AG08395 (cell line): ENCODE measurements at places on chromosomes 5 and 9.

DNA sequence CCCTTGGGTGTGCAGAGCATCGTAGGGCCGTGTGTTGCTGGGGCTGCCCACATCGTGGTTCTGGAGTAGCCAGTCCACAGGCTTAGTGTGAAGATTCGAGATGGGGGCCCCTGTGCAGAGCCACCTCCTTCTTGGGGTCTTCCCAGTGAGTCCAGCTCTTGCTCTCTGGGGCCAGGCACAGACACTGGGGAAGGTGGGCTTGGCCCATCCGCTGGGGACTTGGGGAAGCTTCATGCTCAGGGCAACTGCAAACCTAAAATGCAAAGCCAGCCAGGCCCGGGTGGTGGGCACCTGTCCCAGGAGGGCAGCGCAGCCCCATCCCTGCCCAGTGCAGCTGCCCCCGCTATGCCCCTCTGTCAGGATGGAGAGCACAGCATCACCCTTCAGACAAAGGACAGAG, 46.4 kb upstream of the LRRC14B start:
- DNase-seq = no peak

- DNase-seq = no peak
These were observed 95.2 kb downstream of the MVB12B start for GRCh38 chr9:126421567-126422428.

DNA sequence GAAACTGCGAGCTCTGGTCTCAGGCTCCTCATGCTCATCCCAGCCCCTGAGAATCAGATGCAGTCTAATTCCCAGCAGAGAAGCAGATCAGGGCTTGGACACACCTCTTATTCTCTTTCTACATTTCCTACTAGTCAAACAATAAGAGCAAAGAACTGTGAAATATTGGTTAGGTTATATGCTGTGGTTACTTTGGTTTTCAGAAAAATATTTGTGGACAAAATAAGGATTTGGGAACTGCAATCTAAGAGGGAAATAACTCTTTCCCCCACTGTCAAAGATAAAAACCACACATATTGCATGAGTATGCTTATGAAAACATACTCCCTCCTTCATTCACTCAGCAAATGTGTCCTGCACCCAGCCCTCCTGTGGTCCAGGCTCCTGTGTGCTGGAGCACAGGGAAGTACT, 164.5 kb upstream of the S1PR3 start:
- peak; percentile 69 for DNase-seq

DNA sequence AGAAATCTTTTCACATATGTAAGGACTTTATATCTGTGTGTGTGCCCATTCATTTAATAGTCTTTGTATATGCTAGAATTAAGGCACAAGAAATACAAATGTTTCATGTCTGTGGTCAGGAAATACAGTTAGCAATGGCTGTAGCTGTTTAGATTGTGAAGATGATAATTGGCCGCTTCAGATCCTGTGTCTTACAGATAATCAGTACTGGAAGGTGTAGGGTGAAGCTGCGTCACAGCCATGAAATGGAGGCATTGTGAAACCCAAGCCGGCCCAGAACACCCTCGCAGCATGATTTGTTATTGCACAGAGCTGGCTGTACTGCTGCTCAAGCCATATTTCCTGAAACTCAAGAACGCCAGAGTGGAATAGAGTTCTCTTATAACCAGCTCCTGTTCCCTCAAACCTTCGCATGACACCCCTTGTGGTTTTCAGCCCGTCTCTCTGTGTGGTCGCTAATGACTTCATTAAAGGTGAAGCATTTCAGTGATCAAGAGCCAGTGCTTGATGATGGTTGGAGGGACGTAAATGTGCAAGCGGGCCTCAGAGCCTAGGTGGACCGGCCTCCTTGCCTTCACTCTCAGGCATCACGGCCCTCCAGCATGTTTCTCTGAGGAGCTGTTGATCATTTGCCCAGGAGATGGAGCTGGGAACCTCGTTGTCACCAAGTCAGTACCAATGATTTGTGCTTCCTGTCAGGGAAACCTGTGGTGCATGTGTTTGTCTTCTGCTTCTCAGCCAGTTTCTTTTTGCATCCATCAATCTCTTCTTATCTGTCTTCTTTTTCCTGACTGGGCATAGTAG, 80.1 kb downstream of the F2RL2 start:
- DNase-seq = no peak

DNA sequence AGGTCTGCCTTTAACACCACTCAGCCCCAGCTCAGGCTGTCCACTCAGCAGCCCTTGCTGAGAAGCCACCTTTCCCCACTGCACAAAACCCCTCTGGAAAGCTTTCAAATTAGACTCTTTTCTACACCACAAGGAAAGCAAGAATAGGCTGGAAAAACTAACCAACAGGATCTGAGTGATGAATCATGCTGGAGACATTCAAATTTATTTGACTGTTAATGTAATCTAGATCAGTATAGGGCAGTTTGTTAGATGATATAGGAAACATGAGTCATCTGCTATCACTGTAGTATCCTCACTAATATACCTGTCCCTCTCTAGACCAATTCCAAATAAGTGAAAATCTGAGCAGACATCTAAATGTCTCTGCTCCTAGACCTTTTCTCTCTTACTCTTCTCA, 127.8 kb upstream of the PAM start:
- DNase-seq = peak; percentile 35

DNA sequence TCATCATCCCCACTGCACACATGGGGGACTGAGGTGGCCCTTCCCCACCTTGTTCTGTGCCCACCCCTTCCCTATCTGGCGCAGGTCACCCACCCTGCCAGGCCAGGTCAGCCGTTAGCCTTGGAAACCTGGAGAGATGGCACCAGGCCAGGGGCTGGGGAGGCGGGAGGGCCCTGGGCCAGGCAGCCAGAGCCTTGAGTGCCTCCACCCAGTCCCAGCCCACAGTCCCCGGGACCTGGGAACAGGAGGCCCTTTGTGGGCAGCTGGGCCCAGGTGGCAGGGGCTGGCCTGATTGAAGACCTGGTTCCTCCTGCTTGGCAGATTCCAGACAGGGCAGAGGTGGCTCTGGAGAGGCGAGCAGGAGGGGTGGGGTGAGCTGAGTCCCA, 70.6 kb downstream of the LRSAM1 start:
- no peak for DNase-seq

DNA sequence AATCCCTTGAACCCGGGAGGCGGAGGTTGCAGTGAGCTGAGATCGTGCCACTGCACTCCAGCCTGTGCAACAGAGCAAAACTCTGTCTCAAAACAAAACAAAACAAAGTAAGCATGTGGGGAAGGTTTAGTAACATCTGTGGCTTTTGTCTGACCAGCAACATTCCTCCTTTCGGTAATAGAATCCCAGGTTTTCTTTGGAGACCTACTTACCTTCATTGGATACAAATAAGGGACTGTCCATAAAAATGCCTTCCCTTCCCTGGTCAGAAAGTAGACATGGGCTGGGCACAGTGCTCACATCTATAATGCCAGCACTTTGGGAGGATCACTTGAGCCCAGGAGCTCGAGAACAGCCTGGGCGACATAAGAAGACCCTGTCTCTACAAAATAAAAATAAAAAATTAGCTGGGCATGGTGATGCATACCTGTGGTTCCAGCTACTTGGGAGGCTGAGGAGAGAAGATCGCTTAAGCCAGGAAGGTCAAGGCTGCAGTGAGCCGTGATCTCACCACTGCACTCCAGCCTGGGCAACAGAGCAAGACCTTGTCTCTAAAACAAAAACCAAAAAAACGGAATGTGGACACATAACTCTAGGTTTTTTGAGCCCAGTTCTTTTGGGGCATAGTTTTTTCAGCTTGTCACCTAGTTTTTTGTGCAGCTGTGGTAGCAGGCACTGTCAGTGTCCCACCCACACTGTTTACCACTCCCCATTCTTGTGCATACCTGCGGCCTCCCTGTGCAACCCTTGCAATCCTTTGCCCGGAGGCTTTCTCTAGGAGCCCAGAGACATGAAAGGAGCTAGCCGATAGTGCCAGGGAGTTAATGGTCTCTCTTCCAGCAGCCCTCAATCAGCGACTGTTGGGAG, 9.0 kb upstream of the SPINK4 start:
- DNase-seq = no peak

- no peak for DNase-seq
These were observed 44.8 kb upstream of the EGFL7 start for GRCh38 chr9:136617746-136618579.

DNA sequence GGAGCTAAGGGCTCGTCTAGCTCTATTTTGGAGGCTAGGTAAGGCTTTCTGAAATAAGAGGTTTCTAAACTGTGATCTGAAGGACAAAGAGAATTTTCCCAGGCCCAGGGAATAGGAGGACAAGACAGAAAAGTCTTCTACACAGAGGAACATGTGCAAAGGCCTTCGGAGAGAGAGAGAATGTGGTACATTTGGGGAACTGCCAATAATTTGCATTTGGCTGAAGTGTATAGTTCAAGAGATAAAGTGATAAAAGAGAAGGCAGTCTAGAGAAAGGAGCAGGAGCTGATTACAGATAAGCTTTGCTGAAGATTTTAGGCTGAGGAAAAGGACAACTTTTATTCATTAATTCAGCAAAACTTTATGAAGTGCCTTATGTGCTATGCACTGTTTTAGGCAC, 214.4 kb upstream of the ELL2 start:
- no peak for DNase-seq

- no peak for DNase-seq
These were observed 1642.7 kb upstream of the WWC1 start for GRCh38 chr5:166648736-166649135.

DNA sequence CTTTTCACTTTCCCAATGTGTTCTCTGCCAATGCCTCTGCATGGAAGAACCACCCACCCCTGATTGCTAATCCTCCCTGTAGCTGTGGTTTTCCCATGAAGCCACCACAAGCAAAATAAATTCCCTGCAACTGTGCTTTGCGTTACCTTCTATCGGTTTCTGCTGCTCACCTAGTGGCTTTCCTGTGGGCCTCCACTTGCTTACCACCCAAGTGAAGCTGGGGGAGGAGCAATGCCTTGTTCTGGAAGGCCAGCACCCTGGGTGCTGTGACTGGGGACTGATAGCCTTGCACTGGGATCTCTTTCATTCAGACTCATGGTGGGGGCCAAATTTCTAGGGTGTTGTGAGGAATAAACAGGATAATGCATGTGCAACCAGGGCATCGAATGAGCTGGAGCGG, 56.3 kb upstream of the GDNF start:
- no peak for DNase-seq
